Right renal pelvis (tissue), 4 donors: ENCODE measurements at places on chromosomes 2 and 18.

GRCh38 chr18:11482271-11482670, 127.1 kb upstream of the SLC35G4 start:
- no peak for DNase-seq

GRCh38 chr2:39587168-39587567, 78.5 kb upstream of the TMEM178A start:
- DNase-seq = no peak

DNA sequence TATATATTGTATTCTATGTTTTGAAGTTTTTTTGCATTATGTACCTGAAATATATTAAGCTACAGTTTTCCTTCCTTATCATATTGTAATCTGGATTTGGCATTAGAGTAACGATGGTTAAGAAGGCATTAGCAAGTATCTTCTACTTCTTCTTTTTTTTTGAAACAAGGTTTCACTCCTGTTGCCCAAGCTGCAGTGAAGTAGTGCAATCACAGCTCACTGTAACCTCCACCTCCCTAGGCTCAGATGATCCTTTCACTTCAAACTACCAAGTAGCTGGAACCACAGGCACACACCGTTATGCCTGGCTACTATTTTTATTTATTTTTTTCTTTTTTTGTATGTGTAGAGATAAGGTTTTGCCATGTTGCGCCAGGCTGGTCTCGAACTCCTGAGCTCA, 201.1 kb downstream of the ZNF804A start:
- DNase-seq = no peak

- no peak for DNase-seq
Observed at GRCh38 chr18:46411867-46412690, 244.9 kb downstream of the LOXHD1 start.

DNA sequence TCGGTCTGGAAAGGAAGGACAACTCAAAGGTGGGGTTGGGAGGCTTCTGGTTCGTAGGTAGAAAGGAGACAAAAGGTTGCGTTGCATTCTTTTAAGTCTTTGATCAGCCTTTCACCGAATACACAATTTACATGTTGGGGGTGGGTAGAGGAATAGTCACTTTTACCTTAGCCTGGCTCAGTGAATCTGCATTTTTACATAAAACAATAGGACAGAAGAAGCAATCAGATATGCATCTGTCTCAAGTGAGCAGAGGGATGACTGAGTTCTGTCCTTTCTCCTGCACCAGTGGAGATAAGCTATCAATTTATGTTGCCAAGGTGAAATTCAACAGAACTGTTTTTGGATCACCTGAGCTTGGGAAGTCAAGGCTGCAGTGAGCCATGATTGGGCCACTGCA, 173.7 kb downstream of the ZEB2 start:
- DNase-seq = no peak

DNA sequence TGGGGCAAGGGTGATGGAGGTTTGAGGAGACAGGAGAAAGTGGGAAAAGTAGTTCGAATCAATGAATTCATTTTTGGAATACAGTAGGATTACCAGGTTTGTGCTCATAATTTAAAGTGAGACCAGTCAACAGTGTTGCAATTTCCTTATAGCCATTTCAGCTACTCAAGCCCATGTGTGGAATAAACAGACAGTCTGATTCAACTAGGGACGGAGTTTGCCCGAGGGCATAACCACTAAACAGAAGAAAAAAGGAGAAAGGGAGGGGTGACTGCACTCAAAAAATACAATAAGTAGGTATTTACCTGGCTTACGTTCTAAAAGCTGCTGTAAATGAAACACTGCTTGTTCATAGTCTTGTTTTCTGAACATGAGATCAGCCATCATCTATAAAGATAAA, 55.2 kb downstream of the TTC21B start:
- DNase-seq = no peak

GRCh38 chr2:241776336-241777169, at the start of gene GAL3ST2:
TSS of gene GAL3ST2 (plus strand) at chr2:241776822. CDS start at chr2:241776956, 134 bp downstream.
- DNase-seq = no peak

DNA sequence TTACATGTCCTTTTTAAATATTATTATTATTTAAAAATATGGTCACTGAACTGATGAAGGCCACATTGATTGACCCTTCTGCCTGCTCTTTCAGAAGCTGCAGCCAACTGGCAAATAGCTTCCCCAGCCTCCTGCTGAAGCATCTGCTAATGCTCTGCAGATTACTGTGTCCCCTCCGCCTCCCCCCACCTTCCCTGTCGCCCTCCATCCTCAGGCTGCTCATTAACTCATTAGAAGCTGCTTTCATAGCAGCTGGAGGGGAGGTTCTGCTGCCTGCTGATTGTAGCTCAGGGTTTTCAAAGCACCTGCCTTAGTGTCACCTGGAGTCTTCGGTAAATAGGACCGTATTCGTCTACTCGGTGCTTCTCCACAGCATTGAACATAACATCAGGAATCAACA, 24.8 kb upstream of the LMAN1 start:
- DNase-seq = no peak

DNA sequence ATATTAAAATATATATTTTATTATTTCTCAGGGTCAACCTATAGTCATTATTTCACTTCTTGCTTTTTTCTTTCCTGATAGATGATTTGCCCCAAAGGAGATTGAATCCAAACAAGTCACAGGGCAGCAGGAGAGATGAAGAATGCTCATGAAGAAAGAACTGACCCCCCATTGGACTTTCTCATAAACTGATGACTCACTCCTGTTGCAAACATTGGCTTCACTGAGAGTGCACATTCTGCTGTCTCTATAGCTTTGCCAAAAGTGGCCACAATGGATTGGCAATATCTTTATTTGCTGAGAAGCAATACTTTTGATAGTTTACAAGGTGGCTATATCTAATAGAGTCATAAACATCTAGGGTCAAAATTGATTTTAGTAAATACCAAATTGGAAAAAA, 55.9 kb upstream of the ZNF385B start:
- no peak for DNase-seq

DNA sequence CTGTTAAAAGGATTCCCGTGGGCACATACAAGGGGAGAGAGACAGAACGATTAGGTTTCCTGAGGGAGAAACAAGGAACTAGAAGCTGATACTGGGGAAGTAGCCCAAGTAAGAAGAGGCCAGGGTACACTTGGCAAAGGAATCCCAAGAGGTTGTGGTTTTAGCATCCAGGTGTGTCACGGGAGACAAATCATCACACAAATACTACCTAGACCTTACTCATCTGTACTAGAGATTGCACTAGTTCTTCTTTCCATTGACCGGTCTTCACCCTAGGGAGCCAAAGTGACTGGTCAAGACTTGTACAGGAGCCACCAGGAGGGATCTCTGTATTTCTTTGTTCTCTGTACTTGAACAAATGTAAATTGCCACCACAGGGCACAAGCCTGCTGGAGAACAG, 14.2 kb upstream of the NR4A2 start:
- DNase-seq = no peak

DNA sequence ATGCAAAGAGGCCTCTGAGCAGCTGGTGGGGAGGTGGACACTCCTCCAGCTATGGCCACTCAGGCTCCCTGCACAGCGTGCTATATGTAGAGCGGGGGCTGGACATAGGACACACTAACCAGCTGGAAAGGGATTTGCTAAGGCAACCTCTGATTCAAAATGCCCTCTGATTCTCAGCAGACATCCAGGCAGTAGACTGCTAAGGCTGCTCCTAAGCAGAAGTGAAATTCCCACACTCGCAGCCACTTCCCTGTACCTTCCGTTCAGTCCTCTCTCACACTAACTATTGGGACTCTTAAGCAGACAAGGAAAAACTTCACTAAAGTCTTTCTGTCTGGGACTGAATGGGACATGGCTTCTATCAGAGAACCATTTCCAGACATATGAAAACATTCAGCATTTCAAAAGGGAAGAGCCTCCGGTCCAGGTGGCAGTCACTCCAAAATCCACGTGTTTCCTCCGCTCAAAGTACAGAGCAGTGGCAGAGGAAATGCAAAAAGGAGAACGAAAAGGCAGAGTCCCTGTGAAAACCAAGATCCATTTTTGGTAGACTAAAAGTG, 265.8 kb downstream of the TTC32 start:
- DNase-seq = no peak

GRCh38 chr2:215409331-215410127, 26.3 kb downstream of the FN1 start:
- DNase-seq = no peak

DNA sequence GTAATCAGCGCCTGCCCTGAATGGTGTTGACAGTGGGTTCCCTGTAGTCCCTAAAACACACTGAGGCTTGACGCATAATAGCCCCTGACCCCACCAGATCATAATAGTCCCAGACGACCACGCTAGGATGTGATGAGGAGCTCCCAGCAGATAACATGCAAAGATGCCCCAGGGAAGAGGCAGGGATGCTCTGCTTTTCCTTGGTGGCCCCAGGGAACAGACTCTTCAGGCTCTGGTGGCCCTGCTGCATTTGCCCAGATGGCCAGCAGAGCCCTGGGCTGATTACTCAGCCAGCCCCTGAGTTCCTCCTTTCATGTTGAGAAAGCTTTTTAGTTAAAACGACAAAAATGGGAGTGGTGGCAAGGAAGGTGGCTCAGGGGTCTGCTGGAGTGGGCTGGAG, 5.9 kb upstream of the NCKAP5 start:
- DNase-seq = no peak

GRCh38 chr18:13303756-13304364, 85.3 kb downstream of the LDLRAD4 start:
- DNase-seq = no peak

DNA sequence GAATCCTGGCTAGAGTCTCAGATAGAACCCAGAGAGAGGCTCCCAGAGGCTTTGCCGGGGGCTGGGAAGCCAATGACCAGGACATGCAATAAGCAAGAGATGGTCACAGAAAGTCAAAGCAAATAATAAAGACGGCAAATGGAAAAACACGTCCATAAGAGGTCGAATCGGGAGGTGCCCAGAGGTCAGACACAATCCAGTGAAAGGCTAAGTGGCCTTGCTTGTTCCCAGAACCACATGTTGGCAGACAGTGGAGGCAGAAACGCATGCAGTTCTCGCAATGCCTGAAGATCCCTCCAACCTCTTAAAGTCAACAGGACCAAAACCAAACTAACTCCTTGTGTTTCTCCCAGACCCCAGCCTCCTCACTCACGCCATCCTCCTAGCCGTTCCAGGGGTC, 3.0 kb downstream of the CYB5A start:
- DNase-seq = no peak

DNA sequence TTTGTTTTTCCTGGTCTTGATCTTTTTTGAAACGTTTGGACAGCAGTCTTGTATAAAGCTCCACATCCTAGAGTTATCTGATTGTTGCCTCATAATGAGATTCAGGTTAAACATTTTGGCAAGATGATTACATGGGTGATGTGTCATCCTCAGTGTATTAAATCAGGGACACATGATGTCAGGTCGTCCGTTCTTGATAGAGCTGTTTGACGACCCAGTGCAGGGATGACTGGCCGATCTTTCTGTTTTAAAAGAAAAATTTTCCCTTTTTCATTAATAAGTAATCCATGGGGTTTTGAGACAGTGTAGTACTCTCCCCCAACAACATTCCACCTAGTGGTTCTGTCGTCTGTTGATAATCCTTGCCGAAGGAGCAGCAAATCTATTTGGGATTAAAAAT, 44.5 kb upstream of the SERPINB2 start:
- DNase-seq = no peak

DNA sequence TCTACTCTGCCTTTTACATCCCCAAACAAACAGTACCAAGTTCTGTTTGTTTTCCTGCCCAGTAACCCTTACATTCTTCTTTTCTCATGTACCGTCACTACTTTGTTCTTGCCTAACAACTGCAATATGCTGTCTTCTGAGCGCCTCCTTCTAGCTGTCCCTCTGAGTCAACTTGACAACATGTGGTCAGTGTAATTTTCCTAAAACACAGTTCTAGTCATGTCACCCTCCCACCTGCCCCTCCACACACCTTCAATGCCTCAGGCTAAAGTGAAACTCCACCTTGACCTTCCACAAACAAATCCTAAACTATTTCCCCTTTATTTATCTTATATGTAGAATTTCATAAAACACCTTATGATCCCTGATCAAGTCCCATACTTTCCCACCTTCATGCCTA, 124.6 kb upstream of the CD302 start:
- DNase-seq = no peak

GRCh38 chr18:58496231-58496630, 132.7 kb downstream of the ALPK2 start:
- DNase-seq = no peak

- DNase-seq = no peak
Observed at GRCh38 chr2:67684991-67685390, 287.9 kb downstream of the ETAA1 start.

DNA sequence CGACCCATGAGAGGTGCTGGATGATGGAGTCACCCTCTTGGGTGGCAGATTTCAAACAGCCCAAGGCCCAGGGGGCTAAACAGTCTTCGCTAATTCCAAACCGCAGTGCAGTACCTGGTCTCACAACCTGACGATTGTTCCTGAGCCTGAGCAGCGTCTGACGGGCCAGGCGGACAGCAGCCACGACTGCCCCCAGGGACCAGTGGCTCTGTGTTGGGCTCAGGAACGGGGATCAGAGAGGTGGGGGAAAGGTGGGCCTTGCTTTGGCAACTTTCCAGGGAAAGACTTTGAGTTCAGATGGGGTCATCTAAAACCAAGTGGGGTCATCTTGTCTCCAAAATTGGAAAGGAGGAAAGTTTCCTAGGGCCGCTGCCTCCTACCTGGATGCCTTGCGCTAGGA, 492 bp downstream of the COLEC11 start:
- DNase-seq = no peak

DNA sequence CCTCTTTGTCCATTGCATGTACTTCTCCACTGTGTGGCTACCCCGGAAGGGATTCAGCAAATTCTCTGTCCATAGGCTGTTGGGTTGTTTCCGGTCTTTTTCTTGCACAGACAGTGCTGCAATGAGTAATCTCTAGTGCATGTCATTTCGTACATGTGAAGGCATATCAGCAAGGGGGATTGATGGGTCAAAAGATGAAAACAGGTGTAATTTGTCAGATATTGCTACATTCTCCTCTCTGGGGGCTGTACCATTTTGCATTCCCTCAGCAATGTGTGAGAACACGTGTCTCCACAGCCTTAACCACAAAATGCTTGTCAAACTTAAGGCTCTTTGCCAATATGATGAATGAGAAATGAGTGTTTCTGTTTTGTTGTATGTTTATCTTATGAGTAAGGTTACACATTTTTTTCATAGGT, 60.5 kb downstream of the KLHL29 start:
- DNase-seq = no peak

DNA sequence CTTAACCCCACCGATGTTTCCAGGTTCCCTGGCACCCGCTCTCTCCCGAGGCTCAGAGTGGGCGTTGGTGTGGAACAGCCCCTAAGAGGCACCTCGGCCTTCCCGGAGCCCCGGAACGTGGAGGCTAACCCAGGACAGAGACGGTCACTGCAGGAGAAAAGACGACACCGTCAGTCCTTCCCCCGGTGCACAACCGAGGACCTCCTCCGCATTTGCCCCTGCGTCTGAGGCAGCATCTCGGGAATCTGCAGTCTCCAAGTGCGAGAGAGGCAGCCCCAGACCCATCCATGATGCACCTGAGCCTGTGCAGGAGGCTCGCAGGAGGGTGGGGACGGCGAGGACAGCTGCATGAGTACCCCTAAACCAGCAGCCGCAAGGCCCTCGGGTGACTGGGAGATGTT, 204.9 kb upstream of the SALL3 start:
- DNase-seq = no peak

GRCh38 chr2:26273501-26273900, 28.8 kb downstream of the HADHB start:
- no peak for DNase-seq
